NCI-H774 (cell line): ENCODE measurements at places on chromosomes 7 and 10.

GRCh38 chr7:49783446-49783845 is 10.0 kb downstream of the VWC2 start:
- DNase-seq: no peak

DNA sequence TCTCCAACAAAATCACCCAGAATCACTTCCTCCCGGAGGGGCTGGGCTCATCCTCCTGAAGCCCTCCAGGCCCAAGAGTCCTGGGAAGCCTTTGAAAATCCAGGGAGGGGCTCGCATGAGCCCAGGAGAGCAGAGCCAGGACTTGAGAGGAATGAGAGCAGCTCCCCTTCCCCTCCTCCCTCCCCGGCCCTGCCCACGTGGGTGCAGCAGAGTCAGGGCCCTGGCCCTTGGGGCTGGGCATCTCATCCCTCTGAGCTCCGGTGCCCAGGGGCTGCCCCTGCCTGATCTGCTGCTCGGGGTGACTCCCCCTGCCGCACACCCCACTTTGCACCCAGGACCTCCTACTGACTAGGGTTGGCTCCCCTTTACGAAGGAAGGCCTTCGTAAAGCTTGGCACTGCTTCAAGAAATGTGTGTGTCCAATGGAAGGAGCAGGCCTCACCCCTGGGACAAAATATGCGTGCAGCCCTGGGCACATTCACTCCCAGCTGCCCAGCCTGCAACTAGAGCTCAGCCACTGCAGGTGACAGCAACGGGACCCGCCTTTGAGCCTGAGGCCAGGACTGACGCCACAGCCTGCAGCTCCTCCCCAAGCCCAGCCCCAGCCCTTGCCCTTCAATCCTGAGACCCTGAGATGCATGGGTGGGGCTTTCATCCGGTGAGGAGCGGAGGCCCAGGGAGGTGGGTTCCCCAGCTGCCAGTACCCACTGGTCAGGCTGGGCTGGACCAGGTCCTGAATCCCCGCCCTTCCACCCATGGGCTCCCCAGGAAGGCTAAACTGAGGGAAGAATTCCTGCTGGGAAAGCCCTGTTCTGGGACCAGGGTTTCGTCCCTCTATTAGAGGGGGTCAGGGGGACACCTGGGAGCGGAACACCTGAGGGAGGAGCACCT is 21.8 kb downstream of the PWWP2B start:
- DNase-seq: no peak

DNA sequence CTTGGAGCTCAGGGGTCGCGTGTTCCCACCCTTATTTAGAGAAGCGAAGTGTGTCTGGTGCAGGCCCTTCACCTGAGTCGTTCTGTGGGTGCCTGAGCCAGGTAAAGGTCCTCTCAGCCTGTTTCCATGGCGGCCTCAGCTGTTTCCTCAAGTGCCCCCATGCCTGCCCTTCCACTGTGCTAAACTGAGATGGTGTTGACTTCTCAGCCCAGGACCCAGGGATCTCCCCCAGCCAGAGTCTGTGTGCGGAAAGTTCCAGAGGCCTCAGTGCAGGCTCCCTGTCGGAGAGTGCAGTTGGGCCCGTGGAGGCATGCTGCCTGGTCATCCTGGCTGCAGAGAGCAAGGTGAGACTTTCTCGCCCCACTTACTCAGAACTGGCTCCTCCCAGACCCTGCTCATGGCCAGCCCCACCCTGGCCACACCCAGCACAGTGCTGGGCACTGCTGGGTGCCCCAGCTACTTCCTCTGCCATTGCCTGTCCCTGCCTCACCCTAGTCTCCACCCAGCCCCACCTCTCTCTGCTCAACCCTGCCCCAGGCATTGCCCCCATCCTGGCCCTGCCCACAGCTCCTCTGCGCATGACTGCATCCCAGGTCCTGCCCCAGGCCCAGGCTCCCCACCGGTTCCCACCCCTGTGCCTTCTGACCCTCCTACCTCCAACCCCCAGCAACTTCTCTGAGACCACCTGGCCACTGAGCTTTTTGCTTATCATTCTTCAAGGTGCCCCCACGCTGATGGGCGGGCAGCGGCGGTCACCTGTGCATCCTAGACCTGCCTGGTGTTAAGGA is 20.3 kb downstream of the NACAD start:
- no peak for DNase-seq

DNA sequence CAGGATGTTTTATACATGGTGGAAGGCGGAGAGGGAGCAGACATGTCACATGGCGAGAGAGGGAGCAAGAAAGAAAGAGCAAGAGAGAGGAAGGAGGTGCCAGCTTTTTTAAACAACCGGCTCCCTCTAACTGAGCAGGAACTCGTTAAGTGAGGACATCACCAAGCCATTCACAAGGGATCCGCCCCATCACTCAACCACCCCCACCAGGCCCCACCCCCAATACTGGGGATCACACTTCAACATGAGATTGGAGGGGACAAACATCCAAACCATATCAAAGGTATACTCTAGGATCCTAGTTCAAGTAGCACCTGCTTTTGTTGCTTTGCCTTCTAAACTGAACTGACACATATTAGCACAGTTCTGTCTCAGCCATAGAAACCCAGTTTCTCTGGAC is 141.9 kb upstream of the KLF14 start:
- no peak for DNase-seq

DNA sequence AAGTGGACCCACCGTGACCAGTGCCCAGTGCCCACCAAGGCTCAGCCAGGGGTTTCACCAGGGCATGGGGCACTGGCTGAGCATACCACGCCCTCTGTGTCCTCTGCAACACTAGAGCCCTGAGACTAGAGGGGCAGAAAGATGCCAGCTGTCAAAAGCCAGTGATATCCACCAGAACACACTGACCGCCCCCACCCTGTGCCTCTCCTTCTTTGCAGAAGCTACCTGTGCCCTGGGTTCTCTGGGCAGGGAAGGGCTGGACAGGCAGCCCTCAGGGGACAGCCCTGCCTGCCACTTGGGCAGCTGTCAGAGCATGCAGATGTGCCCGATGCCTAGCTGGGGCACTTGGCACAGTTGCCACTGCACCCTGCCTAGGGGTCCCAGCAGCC is 494 bp downstream of the VSIR start:
- no peak for DNase-seq

DNA sequence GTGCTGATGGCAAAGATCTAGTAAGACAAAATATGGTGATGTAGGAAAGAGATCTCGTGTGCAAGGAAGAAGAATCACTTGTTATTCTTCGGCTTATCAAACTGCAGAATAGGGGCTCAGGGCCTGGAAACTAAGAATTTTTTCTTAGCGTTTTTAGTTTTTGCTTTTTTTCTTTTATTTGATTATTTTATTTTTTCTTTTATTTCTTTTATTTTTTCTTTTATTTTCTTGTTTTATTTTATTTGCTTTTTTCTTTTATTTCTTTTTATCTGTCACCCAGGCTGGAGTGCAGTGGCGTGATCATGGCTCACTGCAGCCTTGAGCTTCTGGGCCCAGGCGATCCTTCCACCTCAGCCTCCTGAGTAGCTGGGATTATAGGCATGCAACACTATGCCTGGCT is 70.0 kb downstream of the ATRNL1 start:
- no peak for DNase-seq

DNA sequence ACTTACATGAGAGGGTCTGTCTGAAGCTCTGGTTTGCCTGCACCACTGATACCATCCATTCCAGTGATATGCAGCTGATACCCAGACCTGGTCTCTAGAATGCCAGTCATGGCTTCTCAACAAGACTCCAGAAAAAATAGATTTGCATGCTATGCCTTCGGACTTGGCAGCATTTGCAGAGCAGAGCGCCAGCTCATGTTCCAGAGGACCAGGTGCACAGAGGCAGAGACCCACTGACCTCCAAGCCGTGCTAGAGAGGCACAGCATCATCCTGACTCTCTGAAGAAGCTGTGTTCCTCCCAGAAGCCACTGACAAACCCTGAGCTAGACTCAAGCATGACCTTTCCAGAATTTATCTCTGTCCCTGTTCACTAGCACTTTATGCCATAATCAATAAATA is 6.9 kb upstream of the PRKAG2 start:
- no peak for DNase-seq

- no peak for DNase-seq
Observed at GRCh38 chr10:75470901-75471300, 39.5 kb downstream of the LRMDA start.

DNA sequence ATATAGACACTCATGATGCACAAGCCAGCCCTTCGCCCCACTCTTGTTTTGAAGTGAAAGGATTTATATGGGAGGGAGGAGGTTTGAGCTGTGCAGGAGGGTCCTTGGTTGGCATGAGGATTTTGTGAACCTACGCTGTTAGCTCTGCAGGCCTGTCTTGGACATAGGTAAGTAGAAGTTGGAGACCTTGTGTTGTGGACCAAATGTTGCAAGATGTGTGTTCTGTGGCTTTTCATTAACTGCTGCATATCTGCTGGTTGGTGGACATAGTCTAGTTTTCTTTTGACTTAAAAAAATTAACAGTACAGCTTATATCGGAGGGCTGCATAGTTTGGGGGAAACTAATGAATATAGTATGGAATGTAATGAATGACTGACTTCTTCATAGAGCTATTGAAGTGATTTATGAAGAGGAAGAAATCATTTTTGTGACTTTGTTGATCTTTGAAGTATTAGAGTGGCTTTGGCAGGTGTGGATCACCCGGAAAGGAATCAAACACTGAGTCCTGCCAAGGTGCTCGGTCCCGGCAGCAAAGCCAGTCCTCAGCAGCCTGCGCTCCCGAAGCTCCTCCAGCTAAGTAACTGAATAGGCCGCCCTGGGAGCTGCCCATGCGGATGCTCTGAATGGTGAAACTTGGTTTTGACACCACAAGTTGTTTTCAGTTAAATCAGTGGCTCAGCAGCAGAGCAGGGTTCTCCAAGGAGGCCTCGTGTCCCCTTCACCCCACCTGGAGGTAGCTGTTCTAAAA is 3.2 kb downstream of the MGMT start:
- DNase-seq: no peak

DNA sequence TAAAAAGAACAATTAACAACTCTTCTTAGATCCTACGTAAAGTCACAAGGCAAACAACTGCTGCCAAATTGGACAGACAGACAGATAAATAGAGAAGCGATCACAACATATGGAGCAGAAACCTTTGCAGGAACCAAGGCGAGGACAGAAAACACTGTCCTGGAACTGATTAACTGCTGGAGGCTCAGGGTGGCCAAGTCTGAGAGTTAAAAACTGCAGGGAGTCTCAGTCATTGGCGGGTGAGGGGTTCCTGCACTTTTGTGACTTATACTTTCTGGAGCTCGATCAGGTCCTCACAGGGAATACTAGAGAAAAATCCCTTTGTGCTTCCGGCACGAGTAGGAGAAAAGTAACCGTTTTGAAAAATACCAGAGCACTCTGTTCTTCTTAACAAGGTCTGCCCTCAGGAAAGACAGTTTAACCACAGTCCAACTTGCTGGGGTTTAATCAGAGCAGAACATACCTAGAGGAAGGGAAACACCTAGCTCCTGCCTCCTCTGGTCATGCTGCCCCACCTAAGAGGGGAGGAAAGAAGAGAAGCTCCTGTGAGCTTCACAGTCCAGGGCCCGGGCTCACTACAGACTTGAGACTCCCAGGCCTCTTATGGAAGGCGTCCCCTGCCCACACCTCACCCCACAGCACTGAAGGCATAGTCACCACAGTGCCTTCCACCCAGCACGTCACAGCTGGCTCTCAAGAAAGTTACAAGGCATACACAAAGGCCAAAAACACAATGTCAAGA is 74.9 kb downstream of the LARP4B start:
- no peak for DNase-seq

- DNase-seq: no peak
Observed at GRCh38 chr10:116311016-116311415, 13.2 kb upstream of the CCDC172 start.

- no peak for DNase-seq
Observed at GRCh38 chr10:91214911-91215310, 5.6 kb upstream of the PCGF5 start.

GRCh38 chr7:85554236-85555178 is 367.7 kb upstream of the SEMA3D start:
- DNase-seq: peak; percentile 72

DNA sequence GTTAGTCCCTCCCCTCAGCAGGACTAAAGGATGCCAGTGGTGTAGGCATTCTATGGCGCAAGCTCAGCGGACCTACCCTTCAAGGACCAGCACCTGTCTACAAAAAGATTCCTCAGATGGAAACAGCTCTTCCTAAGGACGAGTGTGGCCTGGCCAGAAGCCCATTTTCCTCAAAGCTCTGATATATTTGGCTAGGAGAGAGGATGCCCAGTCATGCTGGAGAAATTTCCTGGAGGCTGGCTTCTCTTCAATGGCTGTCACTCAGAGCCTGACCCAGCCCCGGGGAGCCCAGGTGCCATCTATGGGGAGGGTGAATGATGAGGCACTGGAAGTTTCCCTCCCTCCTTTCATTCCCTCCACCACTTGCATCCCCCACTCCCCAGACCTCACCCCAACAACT is 111.5 kb downstream of the PLXNA4 start:
- DNase-seq: no peak

- DNase-seq: no peak
Observed at GRCh38 chr10:127600479-127600878, 51.4 kb downstream of the NPS start.

DNA sequence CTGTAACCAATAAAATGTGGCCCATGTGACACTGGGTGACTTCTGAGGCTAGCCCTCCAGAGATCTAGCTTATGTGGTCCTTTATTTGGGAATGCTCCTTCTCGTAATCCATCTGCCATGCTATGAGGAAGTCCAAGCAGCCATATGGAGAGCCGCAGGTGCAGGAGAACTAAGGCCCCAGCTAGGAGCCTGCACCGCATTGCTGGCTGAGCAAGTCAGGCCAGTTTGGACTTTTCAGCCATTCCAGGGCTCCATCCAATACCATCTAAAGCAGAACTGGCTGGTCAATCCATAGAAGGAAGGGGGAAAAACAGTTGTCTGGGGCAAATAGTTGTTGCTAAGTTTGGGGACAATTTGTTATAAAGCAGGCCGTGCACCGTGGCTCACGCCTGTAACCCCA is 32.6 kb downstream of the KLRG2 start:
- DNase-seq: no peak

- no peak for DNase-seq
Observed at GRCh38 chr7:63521-64021, 128.8 kb upstream of the FAM20C start.

GRCh38 chr10:132684164-132684891 is 101.6 kb downstream of the NKX6-2 start:
- DNase-seq: no peak

GRCh38 chr10:52257692-52258075 is 56.4 kb upstream of the DKK1 start:
- DNase-seq: no peak

GRCh38 chr7:100190048-100190711 is 12.5 kb downstream of the STAG3 start:
- DNase-seq: no peak

- DNase-seq: no peak
Observed at GRCh38 chr10:78465431-78465830, 431.8 kb downstream of the RPS24 start.

GRCh38 chr7:13165854-13166253 is 478.4 kb downstream of the ARL4A start:
- DNase-seq: no peak

DNA sequence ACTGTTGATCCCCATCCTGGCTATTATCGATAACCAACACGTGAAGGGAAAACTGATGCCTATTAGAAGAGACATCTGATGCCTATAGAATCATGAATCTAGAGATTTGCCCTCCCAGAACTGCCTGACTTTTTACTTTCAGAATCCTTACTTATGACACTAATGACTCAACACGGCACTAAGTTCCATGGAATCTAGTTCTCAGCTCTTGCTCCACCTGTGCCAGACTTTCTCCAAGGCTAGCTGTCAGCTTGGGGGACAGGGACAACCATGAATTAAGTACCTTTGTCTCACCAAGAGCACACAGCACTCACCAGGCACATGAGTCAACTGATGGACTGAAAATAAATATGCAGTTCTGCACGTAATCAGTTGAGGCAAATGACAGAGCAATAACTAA is 184.2 kb downstream of the FRMD4A start:
- DNase-seq: no peak

GRCh38 chr7:5541087-5541992 is 117.7 kb upstream of the TNRC18 start:
- DNase-seq: no peak
